H7 (cell line): ENCODE measurements at places on chromosomes 1 and 21. TPM values are rescaled to one million over a fixed set of nuclear protein-coding genes. Genes with fewer than 3 reads are reported as not detected.

DNA sequence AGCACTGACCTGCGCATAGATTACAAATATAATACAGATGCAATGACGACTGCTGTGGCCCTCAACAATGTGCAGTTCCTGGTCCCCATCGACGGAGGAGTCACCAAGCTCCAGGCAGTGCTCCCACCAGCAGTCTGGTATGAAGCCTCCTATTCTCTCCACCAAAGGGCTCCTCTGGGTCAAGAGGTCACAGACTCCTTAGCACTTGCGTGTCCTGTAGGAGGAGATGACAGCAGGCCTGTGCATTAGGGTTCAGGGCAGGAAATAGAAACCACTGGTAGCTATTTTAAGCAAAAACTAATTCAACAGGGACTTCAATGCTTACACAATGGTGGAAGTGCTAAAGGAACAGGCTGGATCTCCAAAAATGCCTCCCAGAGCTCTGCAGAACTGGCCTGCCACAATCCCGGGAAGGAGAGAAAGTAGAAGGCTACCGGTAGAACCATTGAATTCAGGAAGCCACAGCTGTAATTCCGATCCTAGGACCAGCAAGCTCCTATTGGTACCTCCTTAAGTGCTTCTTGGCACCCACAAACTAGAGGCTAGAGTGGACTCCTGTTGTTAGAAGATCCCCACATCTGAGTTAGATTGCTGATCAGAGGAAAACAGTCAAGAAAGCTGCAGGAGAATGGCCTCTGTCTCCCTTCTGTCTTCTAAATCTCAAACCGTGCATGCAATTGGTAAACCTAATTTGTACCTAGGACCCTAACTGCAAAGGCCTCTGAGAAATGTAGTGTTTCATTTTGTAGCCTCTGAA, 12.7 kb upstream of the DYNLT5 start:
- no peak for DNase-seq

The CNKSR1 gene
- 21.7 and 23.1 TPM in 2 replicates for total RNA-seq

- peak; percentile 71 for DNase-seq
Measured at GRCh38 chr1:27416387-27417111, 24.1 kb downstream of the GPR3 start.

DNA sequence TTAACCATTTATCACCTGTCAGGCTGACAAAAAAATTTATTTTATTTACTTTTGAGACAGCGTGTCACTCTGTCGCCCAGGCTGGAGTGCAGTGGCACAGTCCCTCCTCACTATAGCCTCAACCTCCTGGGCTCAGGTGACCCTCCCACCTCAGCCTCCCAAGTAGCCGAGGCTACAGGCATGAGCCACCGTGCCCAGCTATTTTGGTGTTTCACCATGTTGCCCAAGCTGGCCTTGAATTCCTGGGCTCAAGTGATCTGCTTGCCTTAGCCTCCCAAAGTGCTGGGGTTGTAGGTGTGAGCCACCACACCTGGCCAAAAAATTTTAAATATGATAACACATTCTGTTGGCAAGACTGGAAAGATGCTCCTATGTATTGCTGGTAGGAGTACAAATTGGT, 11.1 kb downstream of the IPO9 start:
- no peak for DNase-seq

- peak; percentile 7 for DNase-seq
Measured at GRCh38 chr1:94117259-94117851, 3.6 kb downstream of the ABCA4 start.
